Activated CD4-positive, alpha-beta T cell treated with anti-CD3 and anti-CD28 coated beads, Interleukin-2, amount 10 ng/mL, durations not matched to agents 7 days and 5 days (primary cell): ENCODE measurements at places on chromosomes 2 and 18.

DNA sequence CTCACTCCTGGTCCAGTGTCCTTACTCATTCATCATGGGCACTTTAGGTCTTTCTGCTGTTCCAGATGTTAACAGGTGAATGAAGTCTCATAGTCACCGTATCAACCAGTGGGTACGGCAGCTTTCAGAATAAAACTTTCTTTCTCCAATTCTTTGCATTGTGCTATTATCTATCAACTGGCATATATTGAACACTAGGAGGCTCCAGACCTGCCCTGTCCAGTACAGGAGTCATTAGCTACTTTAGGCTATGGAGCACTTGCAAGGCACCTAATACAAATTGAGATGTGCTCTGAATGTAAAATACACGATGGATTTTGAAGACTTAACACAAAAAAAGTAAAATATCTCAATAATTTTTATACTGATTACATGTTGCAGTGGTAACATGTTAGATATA is 43.2 kb upstream of the NEB start:
- H3K4me3 ChIP-seq, result no peak overlapping the region
- H3K36me3 ChIP-seq, result peaks cover 39% of the 10 kb centered on the region
- no peaks in the 10 kb centered on the region for H3K27me3 ChIP-seq
- H3K27ac ChIP-seq, result no peak overlapping the region

DNA sequence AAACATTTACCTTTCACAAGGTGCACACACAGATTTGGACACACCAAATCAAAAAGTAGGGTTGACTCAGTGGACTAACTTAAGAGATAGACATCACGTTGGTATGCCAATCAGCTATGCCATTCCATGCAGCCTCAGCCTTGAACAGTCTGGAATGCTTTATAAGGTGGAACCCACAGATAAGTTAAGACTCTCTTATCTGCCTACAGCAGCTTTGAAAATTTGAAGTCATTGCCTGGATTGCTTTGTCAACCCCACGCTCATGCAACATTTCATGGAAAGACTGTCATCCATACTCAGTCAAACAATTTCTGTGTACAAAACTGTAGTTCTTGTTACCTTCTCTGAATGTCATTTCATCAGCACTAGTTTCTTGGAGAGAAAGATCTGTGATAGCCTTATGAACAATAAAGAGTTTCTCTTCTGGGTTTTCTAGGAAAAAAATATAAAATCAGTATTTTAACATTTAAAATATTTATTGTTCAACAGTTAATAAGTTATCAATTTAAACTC is 1.2 kb downstream of the ERMN start:
- DNase-seq, result no peak
- peaks cover 37% of the 10 kb centered on the region for H3K4me1 ChIP-seq

GRCh38 chr2:113976277-113976928 is 86.5 kb downstream of the ACTR3 start:
- H3K4me1 ChIP-seq, result peaks cover 20% of the 10 kb centered on the region
- no peaks in the 10 kb centered on the region for H3K27me3 ChIP-seq
- DNase-seq, result no peak
- H3K27ac ChIP-seq, result no peak overlapping the region
- peaks cover 10% of the 10 kb centered on the region for H3K36me3 ChIP-seq

- peaks cover 53% of the 10 kb centered on the region for H3K27me3 ChIP-seq
- no peak for DNase-seq
- H3K27ac ChIP-seq, result no peak overlapping the region
- no peak overlapping the region for H3K4me3 ChIP-seq
- peaks cover 3% of the 10 kb centered on the region for H3K36me3 ChIP-seq
- peaks cover 20% of the 10 kb centered on the region for H3K4me1 ChIP-seq
Measured at GRCh38 chr2:37326285-37326684, 1.7 kb upstream of the PRKD3 start.

DNA sequence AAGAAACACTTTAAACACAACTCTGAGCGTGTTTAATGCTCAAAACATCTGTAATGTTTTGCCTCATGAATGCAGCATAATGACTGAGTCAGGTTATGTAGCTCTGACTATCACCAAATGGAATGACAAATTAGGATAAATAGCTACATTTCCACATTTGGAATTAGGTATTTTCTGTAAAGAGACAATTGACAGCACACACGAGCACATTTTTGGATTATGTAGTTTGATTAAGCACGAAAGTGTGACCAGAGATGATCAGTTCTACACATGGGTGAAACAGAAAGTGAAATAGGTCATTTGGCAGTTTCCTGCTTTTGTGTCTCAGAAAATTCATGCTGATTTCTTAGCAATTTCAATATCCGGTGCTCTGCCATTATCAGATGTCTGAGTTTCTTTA is 29.0 kb downstream of the LPIN1 start:
- H3K27me3 ChIP-seq, result no peaks in the 10 kb centered on the region
- peaks cover 70% of the 10 kb centered on the region for H3K36me3 ChIP-seq

DNA sequence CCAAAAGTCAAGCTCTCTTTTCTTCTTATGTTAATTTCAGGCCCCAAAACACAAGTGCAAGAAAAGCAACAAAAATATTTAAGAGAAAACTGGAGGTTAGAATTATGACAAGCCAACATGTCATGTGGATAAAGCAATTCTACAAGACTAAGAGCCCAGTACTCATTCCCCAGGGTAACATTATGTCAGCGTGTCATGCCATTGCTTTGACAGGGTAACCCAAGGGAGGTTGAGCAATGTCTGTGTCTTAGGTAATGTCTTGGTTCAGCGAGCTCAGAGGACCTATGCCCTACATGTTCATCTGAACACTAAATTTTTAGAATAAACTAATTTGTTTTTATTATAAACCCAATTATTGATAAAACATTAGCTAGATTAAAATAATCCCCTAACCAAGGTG is 173.2 kb upstream of the ZNF804A start:
- no peaks in the 10 kb centered on the region for H3K27me3 ChIP-seq
- no peak for DNase-seq
- H3K4me1 ChIP-seq, result no peaks in the 10 kb centered on the region
- H3K27ac ChIP-seq, result no peak overlapping the region
- no peaks in the 10 kb centered on the region for H3K36me3 ChIP-seq
- H3K4me3 ChIP-seq, result no peak overlapping the region

DNA sequence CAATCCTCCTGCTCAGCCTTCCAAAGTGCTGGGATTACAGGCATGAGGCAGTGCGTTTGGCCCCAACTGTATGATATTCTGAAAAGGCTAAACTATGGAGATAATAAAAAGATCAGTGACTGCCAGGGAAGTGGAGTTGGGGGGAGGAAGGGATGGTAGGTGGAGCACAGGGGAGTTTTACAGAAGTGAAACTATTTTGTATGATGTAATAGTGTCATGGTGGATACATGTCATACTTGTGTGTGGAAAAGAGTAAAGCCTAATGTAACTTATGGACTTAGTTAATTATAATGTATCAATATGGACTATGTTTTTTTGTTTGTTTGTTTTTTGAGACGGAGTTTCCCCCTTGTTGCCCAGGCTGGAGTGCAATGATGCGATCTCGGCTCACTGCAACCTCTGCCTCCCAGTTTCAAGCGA is 2.9 kb upstream of the GGCX start:
- H3K36me3 ChIP-seq, result peaks cover 2% of the 10 kb centered on the region
- H3K4me3 ChIP-seq, result no peak overlapping the region
- DNase-seq, result no peak
- H3K27ac ChIP-seq, result peak overlapping the region; percentile 5
- peaks cover 33% of the 10 kb centered on the region for H3K4me1 ChIP-seq
